ENCODE measurements at places on chromosomes 13 and 19.

DNA sequence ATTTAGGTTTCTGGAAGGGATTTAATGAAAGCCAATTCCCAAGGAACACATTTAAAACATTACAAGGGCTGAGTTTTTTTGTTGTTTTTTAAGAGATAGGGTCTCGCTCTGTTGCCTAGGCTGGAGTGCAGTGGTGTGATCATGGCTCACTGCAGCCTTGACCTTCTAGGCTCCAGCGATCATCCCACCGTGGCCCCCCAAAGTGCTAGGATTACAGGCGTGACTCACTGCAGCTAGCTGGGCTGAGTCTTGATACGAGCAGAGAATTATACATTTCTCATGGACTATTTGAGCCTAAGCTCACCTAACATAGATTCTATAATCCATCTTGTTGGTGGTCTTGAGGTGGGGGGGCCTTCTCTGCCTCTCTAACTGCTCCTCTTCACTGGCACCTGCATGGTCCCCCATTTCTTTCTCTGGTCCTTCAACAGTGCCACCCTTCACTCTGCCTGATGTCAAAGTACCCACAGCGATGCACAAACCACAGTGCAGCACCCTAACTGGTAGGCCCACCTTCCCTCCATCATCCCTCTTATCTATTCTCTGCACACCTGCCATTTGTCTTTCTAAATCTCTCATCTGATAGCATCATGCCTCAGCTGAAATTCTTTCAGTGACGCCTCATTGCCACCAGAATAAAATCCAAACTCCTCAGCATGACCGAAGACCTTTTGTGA, 37.4 kb downstream of the DOCK9 start:
- DNase-seq, result no peak

DNA sequence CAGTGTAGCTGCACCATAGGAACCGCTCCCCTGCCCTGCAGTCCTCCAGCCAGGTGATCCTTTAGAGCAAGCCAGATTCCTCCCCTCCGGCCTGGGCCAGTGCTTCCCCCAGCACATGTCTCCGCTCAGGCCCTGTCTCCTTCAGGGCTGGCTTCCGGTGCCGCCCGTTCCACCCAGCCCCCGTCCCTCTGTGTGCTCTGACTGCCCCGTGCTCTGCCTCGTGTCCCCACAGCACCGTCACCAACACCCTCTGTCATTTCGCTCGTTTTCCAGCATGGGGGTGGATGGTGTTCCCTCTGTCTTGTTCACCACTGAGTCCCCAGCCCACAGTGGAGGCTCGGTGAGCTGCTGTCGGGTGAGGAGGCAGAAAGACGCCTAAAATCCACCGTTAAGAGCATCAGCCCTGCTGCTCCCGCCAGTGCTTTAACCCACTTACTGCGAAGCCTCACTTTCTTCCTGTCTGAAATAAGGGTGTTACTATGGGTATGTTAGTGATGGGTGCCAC, 54.5 kb downstream of the TSSK6 start:
- peak; percentile 45 for DNase-seq

DNA sequence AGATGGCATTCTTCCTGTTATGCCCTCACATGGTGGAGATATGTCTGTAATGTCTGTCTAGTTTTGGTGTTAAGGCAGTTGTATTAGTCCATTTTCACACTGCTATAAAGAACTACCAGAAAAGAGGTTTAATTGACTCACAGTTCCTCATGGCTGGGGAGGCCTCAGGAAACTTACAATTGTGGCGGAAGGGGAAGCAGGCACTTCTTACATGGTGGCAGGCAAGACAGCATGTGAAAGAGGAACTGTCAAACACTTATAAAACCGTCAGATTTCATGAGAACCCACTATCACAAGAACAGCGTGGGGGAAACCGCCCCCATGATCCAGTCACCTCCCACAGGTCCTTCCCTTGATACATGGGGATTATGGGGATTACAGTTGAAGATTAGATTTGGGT, 3.2 kb downstream of the ZNF441 start:
- DNase-seq, result no peak

DNA sequence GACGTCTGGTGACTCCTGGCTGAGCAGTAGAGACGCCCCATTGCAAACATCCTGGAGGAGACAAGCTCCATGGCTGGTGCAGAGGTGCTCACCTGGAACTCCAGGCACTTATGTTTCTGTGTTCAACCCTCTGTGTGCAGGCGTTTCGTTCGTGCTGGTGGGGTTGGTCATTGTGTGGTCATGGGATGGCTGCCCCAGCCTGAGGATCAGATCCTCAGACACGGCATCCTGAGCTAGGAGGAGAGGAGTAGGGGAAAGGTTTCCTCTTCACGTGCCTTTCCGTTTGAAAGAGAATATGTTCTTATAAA, 87.8 kb downstream of the SIPA1L3 start:
- DNase-seq, result no peak

DNA sequence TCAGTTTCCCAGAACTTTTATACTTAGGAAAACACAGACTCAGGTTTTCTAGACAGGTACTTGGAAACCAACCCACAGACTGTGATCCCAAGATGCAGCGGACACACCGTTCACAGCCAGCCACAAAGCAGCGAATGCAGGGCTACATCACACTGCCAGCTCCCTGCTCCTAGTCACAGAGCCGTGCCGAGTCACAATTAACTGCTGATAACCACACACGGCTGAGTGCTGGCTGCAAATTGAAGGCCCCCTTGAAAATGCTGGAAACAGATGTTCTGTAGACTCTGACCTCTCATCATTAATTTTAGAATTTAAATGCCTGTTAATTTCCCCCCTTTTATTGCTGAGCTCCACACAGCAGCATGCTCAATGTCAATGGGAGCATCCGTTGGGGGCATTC, 78.6 kb upstream of the SIAH3 start:
- no peak for DNase-seq

- DNase-seq, result no peak
Observed at GRCh38 chr13:112849500-112849899, 119.5 kb upstream of the MCF2L start.

DNA sequence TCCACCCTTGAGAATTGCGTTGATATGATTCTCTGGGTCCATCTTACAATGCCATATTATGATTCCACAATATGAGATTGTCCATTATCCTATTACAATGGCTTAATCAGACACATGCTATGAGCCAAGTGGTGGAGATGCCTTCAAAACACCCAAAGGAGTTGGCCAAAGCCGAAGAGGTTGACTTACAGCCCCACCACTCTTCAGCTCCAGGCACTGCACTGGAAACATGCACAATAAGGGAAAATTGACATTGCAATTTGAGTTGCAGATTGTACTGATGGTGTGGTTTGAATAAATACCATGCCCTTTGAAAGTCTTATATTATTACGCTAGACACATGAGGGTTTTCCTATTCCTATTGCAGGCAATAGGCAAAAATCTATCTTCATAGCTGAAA, 75.4 kb upstream of the TNFSF11 start:
- no peak for DNase-seq
